Thoracic aorta (tissue), 2 donors: ENCODE measurements at places on chromosomes 5 and 9. TPM values are rescaled to one million over a fixed set of nuclear protein-coding genes. Genes with fewer than 3 reads are reported as not detected.
A peak's percentile ranks its signal among the peaks of the same experiment; 100 is the strongest.

DNA sequence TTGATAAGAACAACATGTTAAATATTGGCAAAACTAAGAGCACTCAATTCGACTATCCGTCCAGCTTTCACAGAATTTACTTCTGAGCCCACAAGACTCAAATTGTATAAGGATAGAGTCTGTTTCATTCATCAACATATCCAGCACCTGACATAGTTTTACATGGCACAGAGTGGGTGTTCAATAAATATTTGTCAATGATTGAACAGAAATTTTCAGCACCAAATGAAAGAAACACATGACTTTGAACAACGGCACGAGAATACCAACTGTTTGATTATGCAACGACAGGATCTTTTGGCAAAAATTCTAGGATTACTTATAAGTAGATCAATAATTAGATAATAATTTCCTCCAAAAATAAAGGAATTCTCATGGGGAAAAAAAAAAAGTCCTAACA is 41.8 kb downstream of the SKP2 start:
- H3K36me3 ChIP-seq = peaks cover 31% of the 10 kb centered on the region
- DNase-seq = no peak
- no peaks in the 10 kb centered on the region for H3K4me1 ChIP-seq

GRCh38 chr9:21510806-21511205 is 28.7 kb upstream of the IFNE start:
- no peaks in the 10 kb centered on the region for H3K27me3 ChIP-seq
- H3K36me3 ChIP-seq = no peaks in the 10 kb centered on the region
- no peak for DNase-seq
- H3K4me1 ChIP-seq = no peaks in the 10 kb centered on the region
- no peak overlapping the region for H3K4me3 ChIP-seq
- no peak overlapping the region for H3K27ac ChIP-seq

DNA sequence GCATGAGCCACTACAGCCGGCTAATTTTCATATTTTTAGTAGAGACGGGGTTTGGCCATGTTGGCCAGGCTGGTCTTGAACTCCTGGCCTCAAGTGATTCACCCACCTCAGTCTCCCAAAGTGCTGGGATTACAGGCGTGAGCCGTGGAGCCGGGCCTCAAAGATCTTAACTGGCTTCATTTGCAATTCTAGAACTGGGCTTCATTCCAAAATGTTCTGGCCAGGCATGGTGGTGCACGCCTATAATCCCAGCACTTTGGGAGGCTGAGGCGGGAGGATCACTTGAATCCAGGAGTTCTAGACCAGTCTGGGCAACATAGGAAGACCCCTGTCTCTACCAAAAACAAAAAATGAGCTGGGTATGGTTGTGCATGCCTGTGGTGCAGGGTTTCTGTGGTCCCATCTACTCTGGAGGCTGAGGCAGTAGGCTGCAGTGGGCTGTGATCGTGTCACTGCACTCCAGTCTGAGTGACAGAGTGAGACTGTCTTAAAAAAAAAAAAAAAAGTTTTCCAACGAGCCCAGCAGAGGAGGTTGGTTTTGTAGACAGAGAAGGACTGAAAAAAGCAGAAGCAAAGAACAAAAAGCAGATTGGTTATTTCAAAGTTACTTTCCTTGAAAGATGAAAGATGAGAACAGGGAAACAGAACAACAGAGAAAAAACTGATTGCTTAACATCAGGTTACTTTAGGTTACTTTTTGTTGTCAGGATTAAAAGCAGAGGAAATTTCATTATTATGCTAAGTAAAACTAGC is 78.2 kb downstream of the ANKRD55 start:
- peaks cover 4% of the 10 kb centered on the region for H3K4me1 ChIP-seq
- no peak overlapping the region for H3K27ac ChIP-seq
- DNase-seq = no peak
- no peaks in the 10 kb centered on the region for H3K27me3 ChIP-seq

DNA sequence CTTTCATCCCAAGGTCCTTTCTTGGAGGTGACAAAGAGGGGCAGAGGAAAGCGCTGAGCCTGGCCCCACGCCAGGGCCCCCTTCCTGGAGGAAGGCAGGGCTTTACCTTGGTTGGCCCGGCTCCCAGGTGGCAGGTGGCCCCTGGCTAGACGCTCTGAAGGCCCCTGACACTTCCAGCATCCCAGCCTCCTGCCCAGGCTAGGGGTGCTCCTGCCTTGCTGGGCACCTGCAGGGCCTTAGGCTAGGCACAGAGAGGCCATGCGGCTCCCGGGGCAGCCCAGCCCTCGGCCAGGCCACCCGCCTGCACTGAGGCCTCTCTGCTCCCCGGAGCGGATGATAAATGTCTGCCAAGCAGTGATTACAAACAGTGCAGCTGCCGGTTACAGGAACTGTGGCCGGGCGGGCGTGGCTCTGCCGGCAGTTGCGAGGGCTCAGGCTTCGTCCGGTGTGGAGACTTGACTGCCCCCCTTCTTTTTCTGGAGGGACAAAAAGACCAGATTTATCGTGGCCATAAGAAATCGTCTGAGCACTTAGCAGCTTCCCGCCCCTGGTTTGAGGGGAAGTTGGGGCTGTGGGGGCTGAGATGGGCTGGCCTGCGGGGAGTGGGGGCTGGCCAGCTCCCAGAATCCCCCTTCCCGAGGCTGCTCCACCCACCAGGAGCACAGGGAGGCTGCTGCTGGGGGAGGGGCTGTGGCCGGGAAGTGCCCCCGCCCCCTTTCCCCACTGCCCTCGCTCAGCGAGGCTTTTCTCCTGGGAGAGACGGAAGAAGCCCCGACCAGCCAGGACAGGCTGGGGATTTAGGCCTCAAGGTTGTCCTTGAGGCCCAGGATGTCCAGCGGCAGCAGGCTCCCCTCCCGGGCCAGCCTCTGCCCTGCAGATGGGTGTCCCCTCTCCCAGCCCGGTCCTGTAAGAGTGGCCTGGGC is 31.6 kb upstream of the UBAC1 start:
- H3K36me3 ChIP-seq = no peaks in the 10 kb centered on the region
- peak; percentile 49 for DNase-seq
- H3K27ac ChIP-seq = peak overlapping the region; percentile 71
- H3K4me1 ChIP-seq = peaks cover 28% of the 10 kb centered on the region
- H3K27me3 ChIP-seq = no peaks in the 10 kb centered on the region

DNA sequence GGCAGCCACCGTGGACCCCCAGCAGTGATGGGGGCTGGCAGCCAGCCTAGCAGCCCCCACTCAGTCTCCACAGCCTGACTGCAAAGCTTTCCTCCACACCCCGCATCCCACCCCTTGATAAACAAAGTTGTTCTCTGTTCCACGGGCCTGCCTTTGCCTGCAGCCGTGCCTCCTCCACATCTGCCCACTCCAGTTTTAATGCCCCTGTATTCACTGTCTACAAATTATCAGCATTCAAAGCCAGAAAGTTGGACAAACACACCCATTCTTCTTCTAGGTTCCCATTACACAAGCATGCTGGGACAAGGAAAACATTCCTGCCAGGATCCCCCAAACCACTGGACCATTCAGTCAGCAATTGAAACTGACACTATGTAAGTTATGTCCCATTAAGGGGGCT is 23.0 kb upstream of the NR5A1 start:
- no peaks in the 10 kb centered on the region for H3K27me3 ChIP-seq
- H3K36me3 ChIP-seq = no peaks in the 10 kb centered on the region
- H3K4me1 ChIP-seq = no peaks in the 10 kb centered on the region
- no peak overlapping the region for H3K4me3 ChIP-seq
- no peak overlapping the region for H3K27ac ChIP-seq

The HSD17B3 gene
- total RNA-seq = 4.9 TPM

DNA sequence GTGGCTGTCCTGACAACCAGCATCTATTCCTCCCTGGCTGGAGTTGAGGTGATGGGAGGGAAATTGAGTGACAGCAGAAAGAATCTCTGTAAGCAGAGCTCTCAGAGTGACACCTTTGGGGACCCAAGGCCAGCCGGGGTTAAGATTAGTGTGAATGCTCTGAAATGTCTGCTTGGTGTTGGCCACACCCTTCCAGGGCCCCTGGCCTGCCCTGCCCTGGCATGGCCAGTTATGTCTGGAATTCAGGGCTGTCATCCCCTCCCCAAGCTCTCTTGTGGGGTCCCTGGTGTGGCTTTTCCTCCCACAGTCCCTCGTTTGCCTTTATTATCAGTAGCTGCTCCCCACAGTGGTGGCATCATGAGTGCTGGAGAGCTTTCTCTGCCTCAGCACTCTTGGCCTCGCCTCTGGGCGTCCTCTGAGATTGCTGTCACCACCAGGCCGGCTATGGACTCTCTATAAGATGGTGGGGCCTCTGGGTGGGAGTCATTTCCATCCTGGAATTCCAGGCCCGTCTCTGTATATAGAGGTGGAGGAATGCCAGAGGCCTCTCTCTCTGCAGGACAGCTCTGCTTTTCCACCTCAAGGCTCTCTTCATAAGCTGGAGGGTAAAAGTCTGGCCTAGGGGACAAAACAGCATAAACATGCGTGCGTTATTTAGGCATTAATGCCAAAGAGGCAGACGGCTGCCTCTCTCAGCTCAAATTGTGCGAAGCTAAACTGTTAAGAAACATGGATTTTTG is 3.6 kb downstream of the TMEM252 start:
- no peak overlapping the region for H3K4me3 ChIP-seq
- H3K36me3 ChIP-seq = no peaks in the 10 kb centered on the region
- H3K4me1 ChIP-seq = peaks cover 36% of the 10 kb centered on the region
- H3K27me3 ChIP-seq = no peaks in the 10 kb centered on the region
- no peak for DNase-seq
- H3K27ac ChIP-seq = peak overlapping the region; percentile 87

The LRRC14B gene
- total RNA-seq = not detected

The F12 gene
- total RNA-seq = not detected

The CNTLN gene
- total RNA-seq = 11.4 TPM

The ERAP2 gene
- 18.3 TPM for total RNA-seq

GRCh38 chr9:96078897-96079490 is 203.5 kb downstream of the ERCC6L2 start:
- H3K27ac ChIP-seq = no peak overlapping the region
- H3K36me3 ChIP-seq = no peaks in the 10 kb centered on the region
- no peaks in the 10 kb centered on the region for H3K27me3 ChIP-seq
- no peak overlapping the region for H3K4me3 ChIP-seq
- H3K4me1 ChIP-seq = peaks cover 14% of the 10 kb centered on the region

DNA sequence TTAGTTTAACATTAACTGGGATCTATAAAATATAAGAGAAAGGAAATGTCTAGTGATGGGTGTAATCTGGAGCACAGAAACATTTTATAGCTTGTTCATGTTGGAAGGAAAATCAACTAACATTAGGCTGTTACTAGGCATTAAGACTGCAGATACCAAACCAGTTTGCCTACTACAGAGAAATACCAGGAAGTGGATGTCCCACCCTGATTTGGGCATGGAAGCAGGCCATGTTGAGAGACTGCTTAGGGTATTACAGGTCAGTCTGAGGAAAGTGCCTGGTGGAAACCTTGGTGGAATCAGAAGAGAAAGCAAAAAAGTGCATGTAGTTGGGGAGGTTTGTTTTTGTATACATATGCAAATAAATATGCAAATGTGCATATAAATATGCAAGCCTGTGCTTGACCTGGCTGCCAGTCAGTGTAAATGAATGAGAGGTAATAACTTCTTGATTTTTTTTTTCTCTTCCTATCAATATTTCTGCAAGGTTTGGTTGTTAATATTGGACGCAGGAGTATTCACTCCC is 9.6 kb upstream of the CCDC112 start:
- no peak overlapping the region for H3K27ac ChIP-seq
- H3K36me3 ChIP-seq = no peaks in the 10 kb centered on the region
- no peaks in the 10 kb centered on the region for H3K27me3 ChIP-seq
- no peak overlapping the region for H3K4me3 ChIP-seq

GRCh38 chr9:88773627-88774244 is 217.5 kb upstream of the S1PR3 start:
- no peaks in the 10 kb centered on the region for H3K27me3 ChIP-seq
- no peak overlapping the region for H3K4me3 ChIP-seq
- no peaks in the 10 kb centered on the region for H3K36me3 ChIP-seq
- H3K4me1 ChIP-seq = peaks cover 31% of the 10 kb centered on the region
- no peak for DNase-seq

The ASTN2 gene
- 7.1 TPM for total RNA-seq
